SK-N-MC (cell line): ENCODE measurements at places on chromosomes 3 and 15.

GRCh38 chr3:48422272-48422671 lies 7.6 kb downstream of the PLXNB1 start:
- no peak for DNase-seq

GRCh38 chr3:66479532-66479947 lies 21.3 kb downstream of the LRIG1 start:
- no peak for DNase-seq

DNA sequence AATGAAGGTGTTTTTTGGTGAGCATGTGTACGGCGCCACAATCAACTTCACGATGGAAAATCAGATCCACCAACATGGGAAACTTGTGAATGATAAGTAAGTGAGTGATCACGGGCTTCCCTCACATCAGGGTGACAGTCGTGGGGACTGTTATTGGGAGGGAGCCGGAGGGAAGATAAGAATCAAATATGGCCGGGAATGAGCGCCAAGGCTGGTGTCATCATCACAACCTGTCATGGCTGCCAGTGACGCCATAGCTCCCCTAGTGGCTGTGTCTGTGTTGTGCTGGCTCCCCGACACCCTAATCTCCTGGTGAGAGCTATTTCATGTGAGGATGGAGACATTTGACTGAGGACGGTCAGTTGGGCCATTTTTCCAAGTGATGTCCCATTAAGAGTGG lies 168.5 kb downstream of the SV2B start:
- no peak for DNase-seq

GRCh38 chr3:124886168-124887056 lies 753 bp downstream of the ITGB5 start:
- DNase-seq, result no peak

- no peak for DNase-seq
Measured at GRCh38 chr3:118110211-118110610, 924.4 kb downstream of the IGSF11 start.

GRCh38 chr3:5020242-5020722 lies 41.0 kb downstream of the BHLHE40 start:
- DNase-seq, result no peak

- no peak for DNase-seq
Measured at GRCh38 chr3:120875989-120876388, 32.0 kb upstream of the STXBP5L start.

DNA sequence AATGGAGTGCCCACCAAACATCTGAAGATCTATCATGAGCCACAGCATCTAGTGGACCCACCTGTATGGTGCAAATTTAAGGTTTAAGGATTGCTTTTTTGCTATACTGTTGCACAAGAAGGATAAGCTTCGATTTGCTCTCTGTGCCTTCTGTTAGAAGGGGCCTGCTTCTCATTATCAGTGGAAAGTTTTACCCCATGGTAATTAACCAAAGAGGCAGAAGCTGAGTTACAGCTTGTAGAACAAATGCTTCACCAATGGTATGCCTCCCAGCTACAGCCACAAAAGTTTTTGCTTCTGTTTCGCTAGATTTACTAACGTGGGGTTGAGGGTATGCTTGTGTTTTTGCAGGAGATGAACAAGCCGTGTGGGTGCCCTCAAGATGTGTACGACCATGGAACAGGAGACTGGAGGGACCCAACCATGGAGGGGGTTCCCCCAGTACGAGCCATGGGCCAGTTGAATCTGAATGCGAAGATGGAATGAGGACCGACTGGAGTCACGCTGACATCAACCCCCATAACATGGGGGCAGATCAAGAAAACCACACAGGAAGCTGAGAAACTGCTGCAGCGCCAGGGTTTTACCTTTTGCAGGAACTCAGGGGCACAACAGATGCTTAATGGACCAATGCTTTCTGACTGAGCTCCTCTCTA lies 43.5 kb downstream of the ACAD9 start:
- DNase-seq, result no peak

DNA sequence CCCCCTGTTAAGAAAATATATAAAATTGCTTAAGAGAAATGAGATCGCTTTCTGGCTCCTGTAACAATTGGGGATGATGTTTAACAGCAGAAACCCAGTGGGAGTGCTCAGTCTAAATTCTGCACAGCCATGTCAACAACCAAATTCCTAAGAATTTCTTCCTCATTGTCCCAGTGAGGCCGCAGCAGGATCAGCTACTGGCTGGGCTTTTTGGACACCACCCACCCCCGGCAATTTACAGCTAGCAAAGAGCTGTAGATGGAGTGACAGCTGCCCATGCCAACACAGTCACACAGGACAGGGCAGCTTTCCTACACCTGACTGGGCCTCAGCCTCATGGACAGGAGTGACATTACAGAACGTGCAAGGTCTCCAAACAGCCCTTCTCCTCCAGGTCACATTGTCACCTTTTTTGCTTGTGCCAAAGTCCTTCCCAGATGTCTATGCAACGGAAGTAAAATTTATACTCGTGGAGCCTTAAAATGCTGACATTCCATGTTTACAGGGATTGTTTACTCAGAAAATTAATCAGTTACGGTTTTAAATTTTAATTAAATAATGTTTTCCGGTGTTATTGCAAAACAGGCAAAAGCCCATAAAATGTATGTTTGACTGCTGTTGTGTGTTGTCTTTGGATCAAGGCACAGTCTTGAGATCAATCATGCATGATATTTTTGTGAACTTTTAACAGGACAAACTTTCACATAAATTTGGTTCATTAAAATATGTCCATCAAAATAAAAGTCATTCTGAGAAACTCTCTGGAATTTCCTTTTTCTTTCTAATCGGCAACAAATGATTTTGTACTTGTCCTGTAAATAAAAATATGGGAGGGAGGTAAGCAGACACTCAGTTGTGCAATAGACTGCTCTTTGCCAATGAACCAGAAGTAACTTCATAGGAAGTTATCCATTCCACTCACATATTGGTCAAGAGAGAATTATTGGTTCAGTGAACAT lies 943.2 kb downstream of the MCTP2 start:
- DNase-seq, result no peak

GRCh38 chr3:12975748-12976522 lies 97.3 kb downstream of the IQSEC1 start:
- DNase-seq, result no peak

DNA sequence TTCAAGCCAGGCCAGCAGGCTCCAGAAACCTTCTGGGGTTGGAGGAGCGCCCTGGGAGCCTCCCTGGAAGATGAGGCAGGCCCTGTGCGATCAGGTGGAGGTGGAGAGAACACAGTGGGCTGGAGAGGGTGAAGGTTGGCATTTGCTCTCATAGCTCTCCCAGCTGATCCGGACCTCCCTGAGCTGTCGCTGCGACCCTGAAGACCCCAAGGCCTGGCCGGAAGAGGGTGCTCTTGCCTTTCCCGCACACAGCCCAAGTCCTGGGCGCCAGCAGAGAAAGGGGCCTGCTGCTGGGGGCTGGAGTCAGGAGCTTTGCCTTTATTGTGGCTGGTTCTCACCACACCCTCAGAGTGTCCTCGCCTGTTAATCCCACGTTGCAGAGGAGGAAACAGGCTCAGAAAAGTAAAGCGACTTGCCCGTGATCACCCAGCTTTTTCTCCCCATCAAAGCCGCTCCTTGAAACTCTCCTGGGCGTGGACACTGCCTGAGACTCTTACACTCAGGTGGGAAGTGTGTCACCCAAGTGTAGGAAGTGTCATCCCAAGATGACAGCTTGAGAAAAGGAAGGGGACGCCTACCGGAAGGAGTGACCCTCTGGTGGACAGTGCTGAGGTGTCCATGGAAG lies 8.6 kb upstream of the RPL29 start:
- DNase-seq, result no peak

DNA sequence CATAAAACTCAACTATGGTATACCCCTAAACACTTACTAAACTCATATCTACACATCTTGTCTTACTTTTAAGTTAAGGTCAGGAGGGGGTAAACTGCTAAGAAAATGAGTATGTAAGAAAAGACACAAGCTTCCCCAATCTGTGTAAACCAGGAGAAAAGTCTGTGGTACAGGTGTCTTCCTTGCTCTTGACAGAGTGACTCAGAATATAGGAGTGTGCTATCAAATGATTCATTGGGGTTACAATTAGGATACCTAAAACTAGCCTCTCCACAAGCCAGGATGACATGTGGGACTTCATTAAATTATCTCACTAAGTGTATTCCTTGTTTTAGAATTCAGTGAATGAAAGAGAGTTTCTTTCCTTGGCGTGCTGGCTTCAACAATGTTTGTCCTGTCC lies 274.8 kb downstream of the BBX start:
- no peak for DNase-seq

DNA sequence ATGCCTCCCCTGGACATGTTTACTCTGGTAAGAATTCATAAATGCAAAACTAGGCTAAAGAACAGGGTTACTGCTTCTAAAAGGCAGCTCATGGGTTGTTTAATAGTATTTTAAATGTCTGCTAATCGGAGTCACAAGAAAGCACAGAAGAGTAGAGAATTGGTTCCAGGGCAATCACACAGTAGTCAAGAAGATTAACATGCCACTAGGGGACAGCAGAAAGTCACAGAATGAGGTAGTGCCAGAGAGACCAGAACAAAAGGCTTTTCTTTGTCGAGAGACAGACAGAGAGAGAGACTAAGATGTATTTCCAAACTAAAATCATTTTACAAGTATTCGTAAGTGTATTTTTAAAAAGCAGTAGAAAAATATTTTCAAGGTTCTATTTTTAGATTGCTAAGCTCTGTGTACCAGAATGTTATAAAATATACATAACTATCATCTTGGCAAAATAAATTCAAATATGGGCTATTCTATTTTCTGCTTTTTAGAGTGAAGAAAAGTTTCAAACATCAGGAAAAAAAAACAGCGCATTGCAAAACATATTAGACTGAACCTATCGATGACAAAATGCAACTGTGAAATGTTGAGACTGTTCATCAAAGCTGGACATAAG lies 78.3 kb upstream of the CDIN1 start:
- DNase-seq, result peak; percentile 64

GRCh38 chr3:171175741-171176234 lies 149.3 kb upstream of the SLC2A2 start:
- DNase-seq, result no peak

GRCh38 chr3:17573396-17573795 lies 169.0 kb downstream of the TBC1D5 start:
- DNase-seq, result no peak

DNA sequence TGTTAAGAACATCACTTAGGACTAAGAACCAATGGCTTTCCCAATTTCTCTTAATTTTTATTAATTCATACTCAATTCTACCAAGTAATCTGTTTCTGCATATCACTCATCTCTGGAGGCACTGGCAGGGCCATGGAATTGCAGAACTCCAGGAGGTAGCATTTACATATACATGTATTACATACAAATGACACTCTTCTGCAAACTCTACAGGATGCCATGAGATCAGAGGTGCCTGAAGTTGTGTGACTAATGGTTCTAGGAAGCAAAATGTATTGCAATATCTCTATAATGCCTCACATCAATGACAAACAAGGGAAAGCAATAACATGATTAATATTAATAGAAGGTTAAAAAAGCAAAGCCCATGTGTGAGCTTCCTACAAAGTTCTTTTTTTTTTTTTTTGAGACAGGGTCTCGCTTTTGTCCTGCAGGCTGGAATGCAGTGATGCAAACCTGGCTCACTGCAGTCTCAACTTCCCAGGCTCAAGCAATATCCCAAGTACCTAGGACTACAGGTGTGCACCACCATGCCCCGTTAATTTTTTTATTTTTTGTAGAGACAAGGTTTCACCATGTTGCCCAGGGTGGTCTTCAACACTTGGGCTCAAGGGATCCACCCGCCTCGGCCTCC lies 33.0 kb downstream of the DENND6A start:
- DNase-seq, result no peak

GRCh38 chr3:158573714-158574113 lies 2.7 kb downstream of the MLF1 start:
- no peak for DNase-seq

- no peak for DNase-seq
Measured at GRCh38 chr15:99613887-99614647, 48.3 kb downstream of the MEF2A start.
